Upper lobe of left lung (tissue), 6 donors: ENCODE measurements at places on chromosomes 5 and 9. TPM values are rescaled to one million over a fixed set of nuclear protein-coding genes. Genes with fewer than 3 reads are reported as not detected.

- no peaks in the 10 kb centered on the region for H3K36me3 ChIP-seq
- peaks cover 39% of the 10 kb centered on the region for H3K4me1 ChIP-seq
- H3K27ac ChIP-seq, result peak overlapping the region; percentile 58
- no peaks in the 10 kb centered on the region for H3K27me3 ChIP-seq
Observed at GRCh38 chr5:172692981-172693380, 51.9 kb downstream of the NEURL1B start.

DNA sequence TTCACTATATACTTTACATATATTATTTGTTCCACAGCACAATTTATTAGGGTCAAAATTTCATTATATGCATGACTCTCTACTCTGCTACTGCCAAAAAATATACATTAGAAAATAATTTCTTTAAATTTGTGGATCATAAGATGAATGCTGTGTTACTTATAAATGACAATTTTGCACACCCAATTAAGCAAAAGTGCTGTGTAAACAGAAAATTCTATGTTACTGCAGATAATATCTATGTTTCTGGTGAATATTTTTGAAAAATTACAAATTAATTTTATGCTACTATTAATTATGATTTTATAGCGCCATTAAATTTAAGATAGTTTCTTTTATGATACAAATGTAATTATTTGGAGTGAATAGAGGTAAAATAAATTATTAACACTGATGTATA lies 59.8 kb upstream of the GABRA6 start:
- no peaks in the 10 kb centered on the region for H3K36me3 ChIP-seq
- H3K27ac ChIP-seq, result no peak overlapping the region
- DNase-seq, result no peak
- H3K4me1 ChIP-seq, result no peaks in the 10 kb centered on the region
- H3K27me3 ChIP-seq, result no peaks in the 10 kb centered on the region

HTR1A gene
- total RNA-seq, result not detected

GRCh38 chr9:4667681-4668080 lies 1.4 kb upstream of the SPATA6L start:
- H3K4me3 ChIP-seq, result no peak overlapping the region
- peaks cover 43% of the 10 kb centered on the region for H3K4me1 ChIP-seq
- H3K27ac ChIP-seq, result no peak overlapping the region
- no peaks in the 10 kb centered on the region for H3K27me3 ChIP-seq

ADAMTS13 gene
- total RNA-seq, result 2.5 TPM

DNA sequence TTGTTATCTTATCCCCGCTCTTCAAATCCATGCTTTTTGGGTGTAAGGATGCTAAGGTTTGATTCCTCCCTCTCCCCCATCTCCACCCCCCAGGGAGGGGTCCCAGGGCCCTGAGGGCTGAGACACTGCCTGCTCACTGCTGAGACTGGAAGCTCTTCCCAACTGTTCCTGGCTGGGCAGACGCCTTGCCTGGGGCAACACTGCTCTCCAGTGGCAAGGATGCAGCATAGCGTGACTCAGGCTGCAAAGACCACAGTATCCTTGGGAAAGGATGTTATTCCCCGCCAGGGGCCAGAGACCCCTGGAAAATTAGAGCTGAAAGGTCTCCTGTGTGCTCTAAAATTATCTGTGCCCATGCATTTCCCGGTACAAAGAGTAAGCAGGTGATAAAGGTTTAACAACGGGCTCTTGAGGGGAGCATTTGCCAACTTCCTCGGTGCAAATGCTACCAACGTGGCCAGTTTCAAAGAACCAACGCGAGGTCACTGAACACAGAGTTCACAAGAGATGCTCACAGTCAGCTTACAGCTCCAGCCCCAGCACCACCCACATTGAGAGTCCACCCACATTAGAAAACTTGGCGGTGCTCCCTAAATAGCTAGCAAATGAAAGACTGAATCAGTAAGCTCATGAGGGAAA lies 271.9 kb downstream of the NSG2 start:
- no peaks in the 10 kb centered on the region for H3K4me1 ChIP-seq
- H3K4me3 ChIP-seq, result no peak overlapping the region
- H3K27ac ChIP-seq, result no peak overlapping the region
- H3K36me3 ChIP-seq, result no peaks in the 10 kb centered on the region

DNA sequence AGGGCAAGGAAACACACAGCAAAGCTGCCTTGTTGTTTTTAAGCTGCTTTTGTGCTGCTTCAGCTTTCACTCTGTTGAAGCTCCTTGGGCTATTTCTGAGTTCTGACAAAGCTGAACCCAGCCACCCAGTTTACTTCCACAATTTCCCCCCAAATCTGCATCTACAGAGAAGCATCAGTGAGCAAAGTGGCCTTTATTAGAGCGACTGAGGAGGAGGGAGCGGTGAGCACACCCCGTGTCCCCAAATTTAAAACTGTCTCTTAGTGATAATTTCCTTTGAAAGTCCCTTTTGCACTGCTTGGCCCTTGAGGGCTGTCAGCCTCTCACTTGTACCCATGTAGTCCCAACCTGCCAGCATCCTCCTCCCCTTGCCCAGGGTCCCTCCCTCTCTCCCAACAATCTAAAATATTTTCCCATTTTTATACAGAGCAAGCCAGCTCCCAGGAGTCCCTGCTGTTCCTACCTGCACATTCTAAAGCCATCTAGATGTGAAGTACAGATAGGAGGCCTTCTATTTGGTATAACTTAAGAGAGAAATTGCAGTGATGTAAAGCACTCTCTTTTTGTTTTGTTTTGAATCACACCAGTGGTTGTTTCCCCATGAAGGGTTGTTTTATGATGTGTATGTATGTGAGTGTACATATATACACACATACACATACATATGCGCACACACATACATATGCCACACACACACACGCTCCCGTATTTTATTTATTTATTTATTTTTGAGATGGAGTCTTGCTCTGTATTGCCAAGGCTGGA lies 313.5 kb downstream of the TLE4 start:
- H3K27ac ChIP-seq, result no peak overlapping the region
- no peaks in the 10 kb centered on the region for H3K27me3 ChIP-seq
- DNase-seq, result no peak
- H3K36me3 ChIP-seq, result no peaks in the 10 kb centered on the region
- no peaks in the 10 kb centered on the region for H3K4me1 ChIP-seq

GRCh38 chr9:32704343-32704742 lies 68.9 kb upstream of the TAF1L start:
- H3K4me3 ChIP-seq, result no peak overlapping the region
- H3K4me1 ChIP-seq, result no peaks in the 10 kb centered on the region
- no peak overlapping the region for H3K27ac ChIP-seq
- H3K27me3 ChIP-seq, result no peaks in the 10 kb centered on the region
- no peaks in the 10 kb centered on the region for H3K36me3 ChIP-seq

DNA sequence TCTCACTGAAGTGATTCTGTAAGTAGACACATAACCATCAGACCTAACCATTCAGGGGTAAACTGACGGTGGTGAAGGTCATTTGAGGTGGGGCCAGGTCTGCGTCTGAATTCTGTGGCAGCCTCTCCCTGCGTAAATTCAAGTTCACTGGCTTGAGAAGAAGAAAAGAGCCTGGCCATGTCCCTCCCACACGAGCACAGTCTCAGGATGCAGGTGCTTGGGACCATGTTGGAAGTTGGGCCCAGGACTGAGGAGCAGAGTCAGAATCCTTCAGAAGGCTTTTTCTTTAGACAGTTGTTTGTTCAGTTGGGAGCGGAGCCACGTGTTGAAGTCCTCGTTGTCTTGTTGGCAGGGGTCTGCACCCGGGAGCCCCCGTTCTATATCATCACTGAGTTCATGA lies 24.1 kb downstream of the QRFP start:
- H3K27me3 ChIP-seq, result no peaks in the 10 kb centered on the region
- no peak for DNase-seq
- peaks cover 55% of the 10 kb centered on the region for H3K36me3 ChIP-seq
- H3K27ac ChIP-seq, result no peak overlapping the region
- H3K4me3 ChIP-seq, result no peak overlapping the region
- H3K4me1 ChIP-seq, result no peaks in the 10 kb centered on the region

- H3K27ac ChIP-seq, result peak overlapping the region; percentile 46
- H3K4me3 ChIP-seq, result no peak overlapping the region
- no peaks in the 10 kb centered on the region for H3K36me3 ChIP-seq
- no peaks in the 10 kb centered on the region for H3K27me3 ChIP-seq
Observed at GRCh38 chr9:129570450-129571297, 50.2 kb downstream of the C9orf50 start.

DNA sequence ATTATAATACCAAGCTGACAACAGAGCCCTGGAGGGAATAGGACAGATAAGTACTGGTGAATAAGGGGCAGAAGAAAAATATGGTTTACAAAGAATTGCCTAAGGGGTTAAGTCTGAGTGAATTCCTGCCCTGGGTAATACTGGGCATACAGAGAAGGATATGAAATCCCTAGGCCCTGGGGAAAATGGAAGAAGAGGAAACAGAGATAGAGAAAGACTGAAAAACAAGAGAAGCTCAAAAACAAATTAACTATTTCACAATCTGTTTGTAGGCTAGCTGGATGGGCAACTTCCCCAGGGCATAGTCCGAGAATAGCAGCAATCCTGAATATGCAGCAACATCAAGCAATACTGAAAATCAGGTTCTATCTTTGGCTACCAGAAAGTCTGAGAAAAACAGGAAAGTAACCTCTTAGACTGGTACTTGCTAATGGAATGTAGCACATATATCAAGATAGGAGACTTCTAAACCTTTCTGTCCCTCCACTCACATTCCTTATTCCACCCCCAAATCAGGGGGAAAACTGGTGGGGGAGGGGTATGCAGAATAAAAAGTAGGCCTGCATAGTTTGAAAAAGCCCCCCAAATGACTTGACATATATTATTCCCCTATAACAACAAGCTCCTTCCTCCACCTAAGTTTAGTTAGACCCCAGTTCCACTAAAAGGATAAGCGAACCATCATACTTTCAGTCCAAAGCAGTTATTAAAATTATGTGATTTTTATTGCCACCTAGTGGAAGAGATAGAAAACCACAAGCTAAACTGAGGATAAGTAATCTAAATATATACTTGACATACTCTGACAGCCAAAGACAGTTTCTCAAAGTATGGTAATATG lies 20.6 kb downstream of the SLC38A9 start:
- H3K27ac ChIP-seq, result no peak overlapping the region
- no peak overlapping the region for H3K4me3 ChIP-seq
- H3K4me1 ChIP-seq, result peaks cover 6% of the 10 kb centered on the region
- no peaks in the 10 kb centered on the region for H3K27me3 ChIP-seq
- H3K36me3 ChIP-seq, result no peaks in the 10 kb centered on the region

DNA sequence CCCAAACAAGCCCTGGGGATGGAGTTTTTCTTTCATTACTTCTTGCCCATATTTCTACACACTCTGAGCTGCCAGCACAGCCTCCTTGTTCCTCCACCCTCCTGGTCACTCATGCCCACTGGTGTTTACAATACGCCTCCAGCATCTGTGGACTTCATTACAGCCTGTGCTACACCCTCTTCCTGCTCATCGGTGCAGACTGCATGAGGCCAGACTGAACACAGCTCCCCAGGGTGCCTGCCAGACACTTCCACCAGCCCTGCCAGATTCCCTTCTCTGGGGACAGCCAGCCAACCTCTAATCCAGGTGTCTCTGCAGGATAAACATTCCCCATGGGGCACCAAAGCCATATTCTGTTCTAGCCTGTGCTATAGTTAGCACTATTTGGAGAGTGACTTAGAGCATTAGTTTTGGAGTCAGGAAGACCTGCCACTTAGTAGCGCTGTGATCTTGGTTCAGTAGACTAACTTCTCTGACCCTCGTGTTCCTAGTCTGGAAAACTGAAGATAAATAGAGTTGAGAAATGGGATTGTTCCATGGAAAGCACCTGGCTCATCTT lies 163.8 kb upstream of the KLF4 start:
- H3K36me3 ChIP-seq, result no peaks in the 10 kb centered on the region
- H3K4me1 ChIP-seq, result no peaks in the 10 kb centered on the region
- no peaks in the 10 kb centered on the region for H3K27me3 ChIP-seq
- no peak overlapping the region for H3K4me3 ChIP-seq
- no peak overlapping the region for H3K27ac ChIP-seq
- no peak for DNase-seq
